ENCODE measurements at places on chromosomes 6 and 20.
A peak's percentile ranks its signal among the peaks of the same experiment; 100 is the strongest.

DNA sequence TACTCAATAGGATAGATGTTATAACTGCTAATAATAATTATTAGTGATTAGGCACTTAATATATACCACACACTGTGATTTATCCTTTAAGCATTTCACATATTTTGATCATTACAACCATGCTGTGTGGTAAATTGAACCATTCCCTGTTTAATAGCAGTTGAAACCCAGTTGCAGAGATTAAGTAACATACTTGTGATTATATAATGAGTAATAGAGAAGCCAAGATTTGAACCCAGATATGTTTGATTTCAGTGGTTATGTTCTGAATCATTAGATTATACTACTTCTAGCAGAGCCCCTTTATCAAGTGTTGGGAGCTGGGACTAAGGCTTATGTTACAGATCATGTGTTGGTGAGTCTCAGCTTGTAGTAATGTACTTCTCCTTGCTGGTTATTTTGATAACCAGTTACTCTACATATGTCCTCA lies 44.1 kb downstream of the STK4 start:
- no peak for ATAC-seq

DNA sequence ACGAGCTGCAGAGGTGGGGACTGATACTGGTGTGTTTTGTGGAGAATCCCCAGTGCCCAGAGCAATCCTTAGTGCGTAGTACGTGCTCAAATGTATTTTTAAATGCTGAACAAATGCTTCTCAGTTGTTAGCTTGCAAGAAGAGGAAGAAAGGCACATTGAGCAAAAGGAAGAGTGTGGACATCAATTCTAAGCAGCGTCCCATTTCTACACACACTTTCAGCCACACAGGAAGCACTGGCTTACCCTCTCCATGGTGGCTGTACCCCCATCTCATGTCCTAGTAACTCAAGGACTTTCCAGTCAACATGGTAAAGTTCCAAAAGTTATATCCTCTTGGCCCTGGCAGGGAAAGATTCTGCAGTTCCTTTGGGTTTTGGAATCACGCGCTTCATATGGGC lies 98.8 kb upstream of the NXT1 start:
- no peak for ATAC-seq

DNA sequence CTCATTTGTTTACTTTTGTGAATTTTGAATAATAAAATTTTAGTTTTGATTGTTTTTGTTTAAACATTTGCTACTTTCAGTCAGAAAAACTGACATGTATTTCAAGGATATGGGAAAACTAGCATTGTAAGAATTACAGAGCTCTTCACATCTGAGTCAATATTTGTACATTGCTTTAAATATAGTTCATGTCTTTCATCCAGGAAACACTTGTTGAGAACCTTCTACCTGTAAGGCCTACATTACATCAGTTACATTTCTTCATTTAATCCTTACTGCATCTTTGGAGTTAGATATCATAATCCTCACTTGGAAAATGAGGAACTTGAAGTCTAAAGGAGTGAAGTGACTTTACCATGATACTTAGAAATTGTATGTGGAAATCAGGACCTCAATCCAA lies 242.9 kb downstream of the KCNQ5 start:
- ATAC-seq = no peak

DNA sequence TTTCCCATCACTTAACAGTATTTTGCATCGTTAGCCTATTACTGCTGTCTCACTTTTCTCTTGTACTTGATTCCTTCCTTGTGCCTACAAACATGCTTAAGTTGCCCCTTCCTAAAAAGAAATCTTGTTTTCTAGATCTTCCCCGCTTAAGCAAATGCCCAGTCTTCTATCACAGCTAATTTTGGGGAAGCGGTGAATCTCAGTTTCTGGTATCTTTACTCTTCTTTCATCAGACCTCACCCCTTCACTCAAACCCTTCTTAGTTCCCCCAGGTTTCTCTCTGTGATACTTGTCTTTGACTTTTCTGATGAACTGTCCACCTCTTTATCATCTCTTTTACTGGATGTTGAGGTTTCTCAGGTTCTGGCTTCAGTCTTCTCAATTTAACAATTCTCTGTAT lies 14.2 kb downstream of the VAPB start:
- no peak for ATAC-seq

DNA sequence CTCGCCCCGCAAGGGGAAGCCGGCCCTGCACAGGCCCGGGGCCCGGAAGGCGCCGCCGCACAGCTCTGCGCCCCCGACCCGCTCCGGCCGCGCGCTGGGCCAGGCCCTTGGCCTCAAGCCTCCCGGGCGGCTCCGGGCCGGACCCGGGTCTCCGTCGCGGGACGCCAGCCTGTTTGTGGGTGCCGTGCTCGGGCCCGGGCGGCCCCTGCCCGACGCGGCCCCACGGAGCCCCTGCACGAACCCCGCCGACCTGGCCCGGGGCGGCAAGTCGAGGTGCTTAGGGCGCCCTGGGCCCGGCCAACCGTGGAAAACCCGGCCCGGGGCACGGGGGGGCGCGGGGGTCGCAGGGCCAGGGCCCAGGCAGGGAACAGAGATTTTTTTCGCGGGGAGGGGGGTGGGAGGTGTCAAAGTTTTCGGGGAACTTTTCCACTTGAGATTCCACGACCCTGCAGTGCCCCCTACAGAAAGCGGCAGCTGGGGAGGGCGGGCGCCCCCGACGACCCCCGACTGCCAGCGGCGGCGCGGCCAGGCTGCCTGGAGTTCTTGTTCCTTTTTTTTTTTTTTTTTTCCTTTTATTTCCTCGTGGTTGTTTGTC lies 805 bp upstream of the STX16 start:
- ATAC-seq = no peak

DNA sequence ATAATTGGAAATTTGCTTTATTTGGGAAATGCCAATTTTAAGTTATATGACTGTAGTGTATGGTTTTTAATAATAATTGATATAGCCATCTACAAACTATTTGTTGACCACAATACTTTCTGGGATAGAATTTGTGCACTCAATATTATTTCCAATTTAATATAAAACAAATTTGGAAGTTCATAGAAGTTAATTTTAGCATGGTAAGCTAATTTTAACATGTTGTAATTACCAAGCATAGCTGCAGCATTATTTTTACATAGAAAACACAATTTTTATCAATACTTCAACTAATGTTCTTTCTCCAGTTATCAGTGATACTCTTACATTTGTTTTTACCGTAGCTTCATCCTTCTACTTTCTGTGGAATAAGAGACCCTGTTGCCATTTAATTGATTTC lies 100.8 kb downstream of the L3MBTL3 start:
- no peak for ATAC-seq

DNA sequence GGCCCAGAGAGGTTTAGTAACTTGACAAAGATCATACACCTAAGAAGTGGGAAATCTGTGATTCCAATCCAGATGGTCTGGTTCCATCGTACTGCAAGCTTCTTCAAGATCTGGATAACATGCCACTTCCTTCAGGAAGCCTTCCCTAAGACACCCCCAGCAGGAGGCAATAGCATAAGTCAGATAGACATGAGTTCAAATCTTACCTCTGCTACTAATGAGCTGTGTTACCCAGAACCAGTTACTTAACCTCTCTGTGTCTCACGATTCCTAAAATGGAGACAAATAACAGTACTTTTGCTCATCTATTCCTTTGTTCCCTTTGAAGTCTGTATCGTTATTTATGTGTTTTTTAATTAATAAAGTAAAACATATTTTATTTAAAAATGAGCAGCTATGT lies 22.3 kb upstream of the OCSTAMP start:
- ATAC-seq = no peak

- no peak for ATAC-seq
Observed at GRCh38 chr6:10266061-10266460, 148.8 kb downstream of the TFAP2A start.

GRCh38 chr6:92779746-92780145 lies 639.6 kb downstream of the EPHA7 start:
- ATAC-seq = no peak

- no peak for ATAC-seq
Observed at GRCh38 chr6:82227770-82228169, 19.8 kb downstream of the IBTK start.

DNA sequence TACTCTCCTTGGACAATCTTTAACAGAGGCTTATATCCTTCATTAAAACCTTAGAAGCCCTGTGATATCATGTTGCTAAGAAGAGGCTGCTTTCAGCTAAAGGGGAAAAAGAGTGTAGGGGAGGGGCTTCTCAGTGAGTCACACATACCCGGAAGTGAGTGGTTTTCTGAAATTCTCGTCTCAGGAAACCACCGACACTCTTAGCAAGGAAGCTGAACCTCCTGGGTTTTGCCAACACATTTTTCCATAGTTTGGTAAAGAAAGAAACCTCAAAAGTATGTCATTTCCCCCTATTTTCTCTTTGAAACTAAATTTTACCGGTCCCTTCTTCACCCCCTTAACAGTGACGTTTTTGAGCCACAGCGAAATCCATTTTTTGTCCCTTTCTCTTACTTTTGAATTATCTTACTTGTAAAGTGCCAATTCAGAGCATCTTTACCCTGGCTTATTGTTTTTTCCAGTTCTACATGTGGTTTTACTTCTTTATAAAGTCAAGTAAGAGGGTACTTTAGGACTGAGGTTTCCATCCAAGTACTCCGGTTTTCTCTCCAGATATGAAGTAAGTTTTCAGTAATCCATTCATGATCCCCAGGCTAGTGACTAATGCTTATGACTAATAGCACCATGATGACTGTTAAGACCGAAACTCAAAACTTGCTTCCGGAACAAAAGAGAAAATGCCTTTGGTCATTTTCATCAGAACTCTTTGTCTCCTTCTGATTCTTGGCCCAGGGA lies 219.3 kb downstream of the ARHGAP18 start:
- ATAC-seq = no peak

DNA sequence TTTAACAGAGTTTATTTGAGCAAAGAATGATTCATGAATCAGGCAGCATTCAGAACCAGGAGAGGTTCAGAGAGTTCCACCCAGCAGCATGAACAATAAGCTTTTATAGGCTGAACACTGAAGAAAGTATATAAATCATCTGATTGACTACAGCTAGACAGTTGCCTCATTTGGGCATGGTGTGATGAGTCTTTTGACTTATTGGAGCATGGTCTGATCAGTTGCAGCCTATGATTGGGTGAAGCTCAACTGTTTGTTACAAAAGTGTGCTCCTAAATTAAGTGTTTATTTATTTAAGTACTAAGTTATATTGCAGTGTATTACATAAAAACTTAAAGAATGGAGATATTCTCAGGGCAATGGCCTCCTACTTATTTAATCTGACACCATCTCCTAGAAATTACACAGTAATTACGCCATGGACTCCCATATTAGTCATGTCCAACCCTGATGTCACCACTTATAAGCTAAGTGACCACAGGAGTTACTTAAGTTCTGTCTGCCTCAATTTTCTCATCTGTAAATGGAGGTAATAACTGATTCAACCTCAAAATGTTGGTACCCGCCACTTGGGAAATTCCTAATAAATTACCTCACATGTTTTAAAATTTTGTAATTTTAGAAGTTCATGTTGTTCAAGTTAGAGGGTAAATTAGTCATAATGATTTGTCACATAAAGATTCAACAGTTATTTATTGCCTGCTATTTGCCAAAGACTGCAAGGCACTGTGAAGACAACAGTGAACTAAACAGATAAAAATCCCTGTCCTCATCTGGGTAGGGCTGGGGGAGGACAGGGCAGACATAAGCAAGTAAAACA lies 15.2 kb upstream of the ROS1 start:
- ATAC-seq = peak; percentile 58

- no peak for ATAC-seq
Observed at GRCh38 chr6:167020206-167020605, 21.0 kb downstream of the CEP43 start.

GRCh38 chr6:52143551-52143950 lies 42.6 kb upstream of the IL17A start:
- no peak for ATAC-seq

- ATAC-seq = no peak
Observed at GRCh38 chr6:47135772-47136171, 93.6 kb upstream of the ADGRF1 start.

GRCh38 chr20:17960927-17961586 lies 7.5 kb downstream of the SNX5 start:
- ATAC-seq = peak; percentile 65

- ATAC-seq = peak; percentile 32
Observed at GRCh38 chr6:128395596-128395995, 124.8 kb downstream of the PTPRK start.

- no peak for ATAC-seq
Observed at GRCh38 chr20:4581838-4582237, 139.9 kb upstream of the PRND start.

GRCh38 chr6:142185641-142186040 lies 38.6 kb downstream of the VTA1 start:
- ATAC-seq = no peak

DNA sequence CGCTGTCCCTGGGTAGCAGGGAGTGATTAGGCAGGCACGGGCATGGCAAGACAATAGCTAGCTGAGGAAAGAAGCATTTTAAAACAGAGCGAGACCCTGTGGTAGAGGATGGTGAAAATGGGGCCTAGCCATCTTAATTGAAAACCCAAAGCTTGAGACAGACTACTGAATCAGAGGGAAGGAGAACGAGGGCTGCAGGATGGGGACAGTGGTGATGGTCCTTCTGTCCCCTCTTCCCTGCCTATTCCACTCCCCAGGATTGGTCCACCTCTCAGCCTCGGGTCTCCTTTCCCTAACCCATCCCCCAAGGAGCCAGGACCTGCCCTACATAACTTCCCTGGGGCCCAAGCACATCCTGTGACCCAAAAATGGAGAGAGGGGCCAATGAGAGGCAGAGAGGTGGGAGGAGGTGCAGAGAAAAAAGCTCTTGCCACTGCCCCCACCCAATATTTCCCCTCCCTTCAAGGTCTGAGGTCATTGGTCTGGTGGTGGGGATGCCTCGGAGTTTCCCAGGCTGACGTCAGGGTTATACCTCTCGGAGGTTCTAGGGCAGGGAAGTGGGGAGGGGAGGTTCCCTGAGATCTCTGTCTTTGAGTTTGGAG lies 884 bp upstream of the CUTA start:
- no peak for ATAC-seq

DNA sequence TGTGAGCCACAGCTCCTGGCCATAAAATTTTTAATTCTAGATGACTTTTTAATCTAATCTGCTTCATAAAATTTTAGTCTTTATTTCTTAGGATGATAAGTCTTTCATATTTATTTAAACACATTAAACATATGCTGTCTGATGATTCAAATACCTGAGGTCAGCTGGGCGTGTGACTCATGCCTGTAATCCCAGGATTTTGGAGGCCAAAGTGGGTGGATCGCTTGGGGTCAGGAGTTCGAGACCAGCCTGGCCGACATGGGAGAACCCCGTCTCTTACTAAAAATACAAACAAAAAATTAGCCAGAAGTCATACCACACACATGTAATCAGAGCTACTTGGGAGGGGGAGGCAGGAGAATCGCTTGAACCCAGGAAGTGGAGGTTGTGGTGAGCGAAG lies 53.1 kb downstream of the RBM24 start:
- no peak for ATAC-seq

GRCh38 chr6:79495246-79495645 lies 42.0 kb downstream of the LCA5 start:
- ATAC-seq = no peak

- ATAC-seq = no peak
Observed at GRCh38 chr6:109340811-109341210, 41.5 kb downstream of the CD164 start.

GRCh38 chr6:169558774-169559441 lies 142.9 kb downstream of the WDR27 start:
- peak; percentile 84 for ATAC-seq

- no peak for ATAC-seq
Observed at GRCh38 chr6:107443608-107444267, 15.6 kb downstream of the PDSS2 start.

GRCh38 chr6:54525731-54526130 lies 217.5 kb downstream of the TINAG start:
- ATAC-seq = no peak

Measured in motor neuron (in vitro differentiated cells).